Activated CD4-positive, alpha-beta T cell treated with anti-CD3 and anti-CD28 coated beads, Interleukin-2, amount 50 U/mL, for 16 hours (primary cell): ENCODE measurements at places on chromosomes 2 and 18.

DNA sequence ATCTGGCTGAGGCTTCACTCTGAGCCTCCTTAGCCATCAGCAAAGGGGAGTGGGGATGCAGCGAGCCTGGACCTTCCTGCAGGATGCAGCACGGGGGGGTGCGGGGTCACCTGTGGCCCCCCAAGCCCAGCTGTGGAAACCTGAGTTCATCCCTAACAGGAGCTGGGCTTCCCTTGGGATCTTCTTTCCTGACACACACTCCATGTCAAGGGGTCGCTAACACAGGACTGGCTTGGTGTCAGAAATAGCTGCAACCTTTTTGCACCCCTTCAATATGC lies 174.7 kb downstream of the RTP5 start:
- no peak for DNase-seq

GRCh38 chr2:171745806-171746205 lies 58.5 kb downstream of the DYNC1I2 start:
- DNase-seq, result no peak

GRCh38 chr2:126660971-126661370 lies 5.0 kb downstream of the GYPC start:
- no peak for DNase-seq

DNA sequence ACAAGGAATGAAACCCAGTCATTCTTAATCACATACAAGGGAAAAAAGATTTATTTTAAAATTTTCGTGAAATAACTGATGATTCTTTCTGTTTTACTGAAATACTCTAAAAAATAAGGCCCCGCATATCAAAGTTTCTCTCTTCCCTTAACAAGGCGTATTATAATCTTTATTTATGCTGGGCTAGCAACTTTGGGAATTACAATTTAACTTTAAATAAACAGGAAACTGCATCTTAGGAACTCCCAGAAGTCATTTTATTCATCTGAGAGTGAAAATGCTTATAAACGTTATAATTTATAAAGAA lies 166.7 kb downstream of the TCF4 start:
- DNase-seq, result no peak

- no peak for DNase-seq
Observed at GRCh38 chr2:151336863-151337371, 20.5 kb upstream of the TNFAIP6 start.
